ENCODE measurements at places on chromosomes 5 and 9.

DNA sequence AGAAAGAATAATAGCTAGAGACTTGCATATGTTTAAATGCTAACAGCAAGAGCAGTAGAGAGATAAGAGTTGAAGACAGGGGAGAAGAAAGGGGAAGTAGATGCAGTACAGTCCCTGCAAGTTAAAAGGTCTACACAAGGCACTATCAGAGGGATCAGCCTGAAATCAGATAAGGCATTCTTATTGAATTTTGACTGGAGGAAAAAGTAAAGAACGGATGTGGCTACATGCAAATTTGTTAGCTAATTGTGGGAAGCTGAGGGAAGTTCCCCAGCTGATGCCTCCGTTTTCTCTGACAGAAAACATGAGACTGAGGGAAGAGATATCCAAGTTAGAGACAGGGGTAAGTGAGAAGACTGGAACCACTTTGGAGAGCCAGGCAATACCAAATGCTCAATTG is 12.9 kb upstream of the RHOBTB3 start:
- no peak for DNase-seq

DNA sequence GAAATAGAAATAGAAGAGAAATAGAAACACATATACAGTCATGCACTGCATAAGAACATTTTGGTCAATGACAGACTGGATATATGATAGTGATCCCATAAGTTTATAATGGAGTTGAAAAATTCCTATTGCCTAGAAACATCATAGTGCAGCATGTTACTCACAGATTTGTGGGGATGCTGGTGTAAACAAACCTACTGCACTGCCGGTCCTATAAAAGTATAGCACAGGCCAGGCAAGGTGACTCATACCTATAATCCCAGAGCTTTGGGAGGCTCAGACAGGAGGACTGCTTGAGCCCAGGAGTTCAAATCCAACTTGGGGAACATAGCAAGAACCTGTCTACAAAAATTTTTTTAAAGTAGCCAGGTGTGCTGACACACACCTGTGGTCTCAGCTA is 240.6 kb upstream of the MAP3K1 start:
- DNase-seq = no peak

DNA sequence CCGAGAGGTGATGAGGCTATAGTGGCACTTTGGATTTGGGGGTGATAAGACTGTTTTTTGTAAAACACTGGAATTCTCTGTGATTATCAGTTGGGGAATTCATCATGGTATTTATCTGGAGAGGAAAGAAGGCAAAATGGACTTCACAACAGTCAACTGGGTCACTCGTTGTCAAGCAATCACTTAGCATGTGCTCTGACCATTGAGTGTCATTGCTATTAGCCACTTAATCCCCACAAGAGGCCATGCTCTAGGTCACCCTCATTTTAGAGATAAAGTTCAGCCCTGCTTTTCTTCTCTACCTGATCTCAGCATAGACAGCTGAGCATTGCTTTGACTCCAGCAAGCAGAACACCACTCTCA is 160.1 kb upstream of the PITX1 start:
- DNase-seq = no peak

DNA sequence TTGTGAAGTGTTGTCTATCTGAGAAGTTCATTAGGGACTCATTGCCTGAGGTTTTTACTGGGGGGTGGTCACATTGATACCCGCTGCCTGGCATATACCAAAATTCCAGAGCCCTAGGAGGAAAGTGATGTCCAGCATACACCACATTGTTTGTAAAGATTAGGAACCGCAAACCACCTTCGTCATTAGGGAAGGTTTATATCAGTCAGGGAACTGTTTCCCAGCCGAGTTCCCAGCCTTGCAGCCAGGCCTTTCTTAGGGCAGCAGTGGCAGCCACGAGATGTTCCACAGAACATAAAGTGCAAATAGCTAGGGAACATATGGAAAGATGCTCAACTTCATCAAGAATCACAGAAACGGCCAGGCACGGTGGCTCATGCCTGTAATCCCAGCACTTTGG is 40.4 kb upstream of the NRARP start:
- no peak for DNase-seq

GRCh38 chr5:72525816-72526215 is 18.6 kb upstream of the ZNF366 start:
- no peak for DNase-seq

DNA sequence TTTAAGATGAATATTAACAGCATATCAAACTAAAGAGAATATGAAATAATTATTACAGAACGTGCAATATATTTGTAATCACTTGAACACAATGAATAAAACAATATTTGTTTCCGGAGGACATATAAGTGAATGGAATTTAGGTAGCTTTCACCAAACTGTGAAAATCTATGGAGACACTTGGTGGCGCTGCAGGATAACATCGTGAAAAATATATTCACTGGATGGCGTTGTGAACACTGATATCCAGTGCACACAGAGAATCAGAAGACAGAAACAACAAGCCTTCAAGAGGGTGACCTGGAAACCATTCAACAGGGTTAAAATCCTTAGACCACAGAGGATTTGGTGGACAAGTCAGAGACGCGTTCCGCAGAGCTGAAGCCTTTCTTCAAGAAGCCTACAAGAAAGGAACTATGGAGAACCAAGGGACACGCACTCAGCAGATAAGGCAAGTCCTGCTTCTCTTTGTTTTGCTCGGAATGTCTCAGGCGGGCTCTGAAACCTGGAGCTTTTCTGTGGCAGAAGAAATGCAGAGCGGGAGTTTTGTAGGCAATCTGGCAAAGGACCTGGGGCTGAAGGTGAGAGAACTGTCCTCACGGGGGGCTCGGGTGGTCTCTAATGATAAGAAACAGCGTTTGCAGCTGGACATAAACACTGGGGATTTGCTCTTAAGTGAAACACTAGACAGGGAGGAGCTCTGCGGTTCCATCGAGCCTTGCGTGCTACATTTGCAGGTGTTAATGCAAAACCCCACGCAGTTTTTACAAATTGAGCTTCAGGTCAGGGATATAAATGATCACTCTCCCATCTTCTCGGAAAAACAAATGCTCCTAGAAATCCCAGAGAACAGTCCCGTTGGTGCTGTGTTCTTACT is at the start of gene PCDHB11:
TSS of gene PCDHB11 (plus strand) at position 269 of the 877 bp plus-strand sequence. CDS start at position 417, 148 bp downstream.
- no peak for DNase-seq

- DNase-seq = no peak
These were observed 12.3 kb downstream of the SUSD1 start for GRCh38 chr9:112162621-112163413.

GRCh38 chr5:42798284-42799240 is 13.1 kb downstream of the SELENOP start:
- no peak for DNase-seq

GRCh38 chr5:107502676-107503060 is 168.1 kb downstream of the EFNA5 start:
- no peak for DNase-seq

DNA sequence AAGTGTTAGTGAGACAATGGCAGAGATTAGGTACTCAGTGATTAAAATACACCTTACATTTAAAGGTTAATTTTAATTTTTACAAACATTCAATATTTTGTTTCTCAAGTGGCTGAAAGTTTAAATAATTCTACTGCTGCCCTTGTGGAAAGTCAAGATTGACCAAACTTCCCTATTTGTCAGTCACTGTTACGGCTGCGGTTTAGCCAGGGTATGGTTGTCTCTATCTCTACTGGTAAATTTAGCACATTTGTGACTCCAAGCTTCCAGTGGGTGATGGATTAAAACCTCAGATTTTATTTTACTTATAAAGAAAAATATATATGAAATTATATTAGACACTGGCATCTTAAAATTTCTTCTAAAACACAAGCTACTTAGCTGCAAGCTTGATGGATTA is 368.4 kb downstream of the CDH18 start:
- no peak for DNase-seq

- no peak for DNase-seq
These were observed 306.3 kb upstream of the KCNN2 start for GRCh38 chr5:114055318-114056184.

DNA sequence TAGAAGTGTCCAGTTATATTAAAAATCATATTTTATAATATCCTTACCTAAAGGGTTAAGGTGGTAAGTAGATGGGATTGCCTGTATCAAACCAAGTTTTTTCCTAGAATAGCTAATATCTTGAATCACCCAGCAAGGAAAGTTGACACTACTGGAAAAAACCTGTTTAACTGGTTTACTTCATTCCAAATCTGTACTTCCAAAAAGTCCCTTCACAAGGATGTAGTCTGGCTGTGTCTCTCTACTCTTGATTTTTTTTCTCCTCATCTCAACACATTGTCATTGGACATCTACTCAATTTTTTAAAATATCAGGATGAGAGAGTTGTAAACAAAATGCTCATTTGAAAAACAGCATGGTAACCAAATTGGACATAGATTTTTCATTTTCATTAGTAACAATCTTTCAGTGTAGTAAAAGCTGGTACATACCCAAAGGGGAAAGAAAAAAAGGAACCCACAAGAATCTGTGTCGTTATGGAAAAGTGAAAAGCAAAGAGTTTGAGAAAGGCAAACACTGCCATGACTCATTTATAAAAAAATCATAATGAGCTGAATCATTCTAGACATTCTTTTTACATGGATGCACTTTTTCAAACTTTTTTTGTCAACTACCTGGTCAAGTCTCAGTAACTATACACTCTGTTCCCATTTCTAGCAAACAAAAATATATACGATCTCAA is 173.5 kb downstream of the GLIS3 start:
- DNase-seq = no peak

DNA sequence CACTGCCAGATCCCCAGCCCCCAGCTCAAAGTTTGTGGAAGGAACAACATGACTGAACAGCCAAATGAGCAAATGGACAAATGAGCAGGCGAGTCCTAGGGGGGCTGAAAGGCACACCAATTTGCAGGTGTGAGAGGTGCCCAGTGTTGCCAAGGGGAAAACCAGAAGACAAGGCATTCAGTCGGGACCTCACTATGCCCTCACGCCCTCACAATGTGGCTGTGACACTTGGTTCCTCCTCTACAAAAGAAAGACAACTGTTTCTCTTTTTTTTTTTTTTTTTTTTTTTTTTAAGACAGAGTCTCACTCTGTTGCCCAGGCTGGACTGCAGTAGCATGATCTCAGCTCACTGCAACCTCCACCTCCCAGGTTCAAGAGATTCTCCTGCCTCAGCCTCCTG is 28.0 kb downstream of the TNIP1 start:
- no peak for DNase-seq

DNA sequence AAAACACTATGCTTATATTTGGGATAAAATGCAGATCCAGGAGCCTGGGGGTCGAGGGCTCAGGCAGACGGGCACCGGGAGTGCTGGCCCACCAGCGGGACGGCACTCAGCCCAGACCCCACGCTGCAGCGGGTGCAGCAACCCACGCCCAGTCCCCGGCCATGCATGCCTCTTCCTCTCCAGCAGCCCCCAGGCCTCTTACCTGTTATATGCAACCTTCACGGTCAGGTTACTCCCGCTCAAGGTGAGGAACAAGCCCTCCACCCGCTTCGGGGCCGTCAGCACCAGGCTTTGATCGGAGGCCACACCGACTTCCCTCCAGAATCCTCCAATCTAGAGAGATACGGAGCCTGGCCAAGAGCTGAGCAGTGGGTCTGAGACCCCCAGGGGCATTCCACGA is 1.2 kb downstream of the LCN8 start:
- no peak for DNase-seq

GRCh38 chr5:69415584-69415958 is 655 bp downstream of the MARVELD2 start:
- no peak for DNase-seq

DNA sequence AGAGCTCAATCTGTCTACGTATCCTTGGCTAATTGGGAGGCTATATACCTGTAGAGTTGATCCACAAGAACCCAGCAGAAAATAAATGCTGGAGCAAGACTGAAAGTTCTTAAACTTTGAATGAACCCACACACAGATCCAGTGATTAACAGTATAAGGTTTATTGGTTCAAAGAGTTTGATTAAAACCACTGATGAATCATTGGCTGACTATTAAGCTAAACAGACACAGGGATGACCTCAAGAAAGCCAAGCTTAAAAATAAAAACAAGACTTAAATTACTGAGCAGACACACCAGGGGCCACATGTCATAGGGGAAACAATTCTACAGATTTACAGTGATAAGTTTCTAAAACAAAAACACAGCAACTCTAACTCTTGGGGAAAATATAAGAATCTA is 163.6 kb downstream of the SPATA31D1 start:
- DNase-seq = no peak

DNA sequence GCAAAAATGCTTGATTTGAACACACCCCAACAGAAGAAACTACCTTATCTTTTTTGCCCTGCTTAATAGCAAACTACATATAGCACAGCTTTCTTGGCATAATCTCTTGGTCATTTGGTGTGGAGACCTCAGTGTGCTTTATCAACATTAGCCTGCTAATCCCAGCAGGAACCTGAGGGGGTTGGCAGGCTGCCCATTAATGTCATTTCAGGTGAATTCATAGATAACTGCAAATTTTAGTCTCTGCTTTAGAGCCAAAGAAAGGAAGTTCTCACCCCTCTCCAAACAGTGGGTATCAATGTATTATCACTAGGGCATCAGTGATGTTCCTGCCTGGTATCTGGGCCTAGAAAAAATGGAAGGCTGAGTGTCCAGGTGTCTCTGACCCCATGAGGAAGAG is 489.0 kb downstream of the NTRK2 start:
- DNase-seq = no peak

GRCh38 chr9:108269371-108269770 is 586.4 kb downstream of the ACTL7B start:
- DNase-seq = no peak

- DNase-seq = no peak
These were observed 72.6 kb downstream of the GPBP1 start for GRCh38 chr5:57246426-57246825.

DNA sequence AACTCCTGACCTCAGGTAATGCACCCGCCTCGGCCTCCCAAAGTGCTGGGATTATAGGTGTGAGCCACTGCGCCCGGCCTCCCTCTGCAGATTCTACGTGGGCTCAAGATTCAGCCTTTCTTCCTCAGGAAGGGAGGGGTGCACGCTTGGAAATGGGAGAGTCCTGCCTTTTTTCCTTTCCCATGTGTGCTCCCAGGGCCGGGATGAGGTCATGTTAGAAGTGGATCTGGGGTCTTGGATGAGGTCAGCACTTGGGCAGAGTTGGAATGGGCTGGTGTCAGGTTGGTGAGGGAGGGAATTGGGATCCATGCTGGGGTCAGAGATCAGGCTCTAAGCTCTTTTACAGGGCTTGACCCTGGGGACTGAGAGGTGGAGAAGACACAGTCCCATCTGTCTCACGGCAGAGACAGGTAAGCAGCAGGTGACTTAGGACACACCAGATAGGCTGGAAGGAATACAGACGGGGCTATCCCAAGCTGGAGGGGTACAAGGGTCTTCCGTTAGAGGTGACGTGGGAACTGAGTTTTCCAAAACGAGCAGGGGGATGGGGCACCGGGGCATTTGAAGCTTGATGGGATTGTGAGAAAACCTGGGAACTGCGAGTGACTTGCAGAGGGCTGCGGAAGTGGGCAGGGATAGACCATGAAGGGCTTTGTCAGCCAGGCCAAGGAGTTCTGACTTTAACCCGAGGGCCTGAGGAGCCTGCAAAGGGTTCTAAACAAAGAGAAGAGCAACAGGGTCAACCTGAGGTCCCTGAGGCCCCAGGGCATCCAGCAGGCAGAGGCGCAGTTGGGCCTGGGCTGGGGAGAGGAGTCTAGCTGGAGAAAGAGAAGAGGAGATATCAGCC is 1.8 kb upstream of the AQP7 start:
- DNase-seq = no peak
